ENCODE measurements at places on chromosomes 6 and 20.

DNA sequence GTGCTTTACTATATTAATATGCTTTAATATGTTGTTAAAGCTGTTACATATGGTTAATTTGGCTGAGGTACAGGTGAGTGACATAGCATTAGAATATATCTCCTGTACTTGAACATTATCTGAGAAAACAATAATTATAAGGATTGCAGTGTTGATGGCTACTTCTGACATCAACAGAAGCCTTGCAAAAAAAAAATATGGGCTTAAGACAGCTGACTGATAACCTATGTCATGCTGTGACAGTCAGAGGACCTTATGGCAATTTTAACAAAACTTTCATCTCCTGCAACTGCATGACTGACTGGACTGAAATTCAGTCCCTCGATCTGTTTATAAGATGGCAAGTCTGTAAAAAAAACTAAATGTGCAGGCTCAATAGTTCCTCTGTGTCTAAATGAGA is 27.5 kb upstream of the TBX18 start:
- DNase-seq: no peak

DNA sequence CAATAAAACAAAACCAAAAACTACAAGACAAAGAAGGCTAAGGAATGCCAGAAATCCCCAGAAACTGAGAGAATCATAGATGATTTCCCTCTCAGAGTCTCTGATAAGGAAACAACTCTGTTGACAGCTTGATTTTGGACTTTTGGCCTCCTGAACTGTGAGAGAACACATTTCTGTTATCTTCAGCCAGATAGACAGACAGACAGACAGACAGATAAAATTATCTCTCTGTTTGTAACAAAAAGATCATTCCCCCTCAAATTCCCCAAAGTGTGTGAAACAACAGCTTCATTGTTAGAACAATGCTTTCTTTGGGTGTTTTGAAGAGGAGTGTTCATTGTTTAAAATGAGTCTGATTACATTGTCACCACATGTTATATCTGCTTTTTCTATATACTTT is 148.2 kb downstream of the BCKDHB start:
- DNase-seq: no peak

DNA sequence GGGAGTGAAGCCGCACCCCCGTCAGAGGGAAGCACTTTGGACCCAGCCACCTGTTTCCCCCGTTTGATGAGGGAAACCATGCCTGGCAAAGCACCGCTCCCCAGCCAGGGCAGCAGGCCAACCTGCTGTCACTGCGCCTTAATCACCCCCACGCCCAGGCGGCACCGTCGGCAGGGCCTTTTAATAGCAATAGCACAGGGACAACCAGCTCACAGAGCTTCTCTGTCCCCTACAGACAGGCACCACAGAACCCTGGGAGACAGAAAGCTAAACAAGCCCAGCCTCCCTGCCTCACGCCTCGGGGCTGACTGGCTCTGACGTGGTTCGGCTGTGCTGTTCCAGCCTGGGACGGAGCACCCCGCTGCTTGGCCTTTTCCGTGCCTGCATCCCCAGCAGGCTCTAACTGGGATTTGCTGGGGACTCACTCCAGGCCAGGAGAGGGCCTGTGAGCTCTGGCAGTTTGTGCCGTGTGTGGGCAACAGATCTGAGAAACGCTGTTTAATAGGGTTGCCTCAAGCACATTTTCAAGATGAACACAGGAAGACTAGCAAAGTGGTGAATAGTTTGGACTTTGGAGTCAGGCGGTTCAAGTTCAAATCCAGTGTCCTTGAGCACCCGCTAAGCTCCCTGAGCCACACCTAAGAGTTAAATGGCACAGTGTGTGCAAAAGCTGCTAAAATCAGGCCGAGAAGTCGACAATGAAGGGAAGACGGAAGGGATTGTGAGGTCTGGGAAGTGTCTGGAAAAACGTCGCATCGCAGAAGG is 223.8 kb downstream of the NRN1 start:
- no peak for DNase-seq

- no peak for DNase-seq
These were observed 119.9 kb upstream of the PREP start for GRCh38 chr6:105522626-105523322.

DNA sequence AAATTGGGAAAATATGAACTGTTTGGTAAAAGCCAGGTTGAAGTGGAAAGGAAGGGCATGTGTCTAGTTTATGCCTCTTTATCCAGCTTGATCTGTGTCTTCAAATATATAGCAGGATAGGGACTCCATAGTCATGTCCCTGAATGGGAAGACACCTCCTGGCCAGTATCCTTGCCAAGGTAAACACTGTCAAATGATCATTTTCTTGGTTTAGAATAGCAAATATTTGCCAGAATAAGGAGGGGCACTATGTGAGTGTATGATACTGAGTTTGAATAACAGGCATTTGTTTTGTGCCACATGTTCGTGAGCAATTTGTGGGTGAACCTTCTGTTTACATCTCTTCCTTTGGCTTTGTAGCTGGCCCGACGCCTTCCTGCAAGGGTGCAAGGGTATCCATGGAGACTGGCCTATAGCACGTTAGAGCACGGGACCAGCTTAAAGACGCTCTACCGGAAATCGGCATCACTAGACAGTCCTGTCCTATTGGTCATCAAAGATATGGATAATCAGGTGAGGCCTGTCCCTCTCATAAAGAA is 34.2 kb upstream of the HINT3 start:
- DNase-seq: no peak

- no peak for DNase-seq
These were observed 42.9 kb downstream of the POU3F2 start for GRCh38 chr6:98877250-98877649.

Data from mesenteric fat pad (tissue), 1 donor.